ENCODE measurements at places on chromosomes 7 and 10. TPM values are rescaled to one million over a fixed set of nuclear protein-coding genes. Genes with fewer than 3 reads are reported as not detected.

The HABP2 gene
- total RNA-seq: not detected

- H3K27me3 ChIP-seq: no peaks in the 10 kb centered on the region
- H3K27ac ChIP-seq: peak overlapping the region; percentile 79
- no peaks in the 10 kb centered on the region for H3K36me3 ChIP-seq
- peaks cover 37% of the 10 kb centered on the region for H3K4me1 ChIP-seq
- no peak overlapping the region for H3K4me3 ChIP-seq
- peak; percentile 90 for DNase-seq
Observed at GRCh38 chr10:70617798-70618568, 15.4 kb upstream of the PRF1 start.

- no peak overlapping the region for H3K27ac ChIP-seq
- H3K36me3 ChIP-seq: peaks cover 22% of the 10 kb centered on the region
- no peaks in the 10 kb centered on the region for H3K27me3 ChIP-seq
- no peak overlapping the region for H3K4me3 ChIP-seq
- H3K4me1 ChIP-seq: peaks cover 12% of the 10 kb centered on the region
- DNase-seq: no peak
Observed at GRCh38 chr10:481628-482027, 207.8 kb downstream of the DIP2C start.

The ETV1 gene
- 15.9 TPM for total RNA-seq

DNA sequence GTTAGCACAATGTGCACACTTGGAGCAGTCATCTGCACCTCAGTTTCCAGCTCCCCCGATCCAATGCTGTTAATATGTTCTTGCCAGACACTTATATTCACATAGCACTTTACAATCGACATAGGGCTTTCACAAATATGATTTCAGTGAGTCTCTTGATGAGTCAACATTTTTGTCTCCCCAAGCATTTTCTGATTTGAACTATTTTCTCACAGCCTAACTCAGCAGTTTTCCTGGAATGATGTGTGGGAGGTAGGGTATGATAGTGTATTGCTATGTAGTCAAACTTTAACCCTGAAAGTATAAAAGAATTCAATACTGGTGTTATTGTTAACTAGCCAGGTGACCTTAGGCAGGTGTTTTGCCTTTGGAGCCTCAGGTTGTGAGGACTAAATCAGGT is 82.5 kb upstream of the LRGUK start:
- no peak overlapping the region for H3K27ac ChIP-seq
- peak; percentile 54 for DNase-seq
- H3K36me3 ChIP-seq: no peaks in the 10 kb centered on the region

- no peak for DNase-seq
- H3K4me1 ChIP-seq: no peaks in the 10 kb centered on the region
- no peak overlapping the region for H3K27ac ChIP-seq
Observed at GRCh38 chr7:71886046-71886445, 526.1 kb downstream of the CALN1 start.

- no peak overlapping the region for H3K4me3 ChIP-seq
- H3K27me3 ChIP-seq: no peaks in the 10 kb centered on the region
- H3K4me1 ChIP-seq: peaks cover 8% of the 10 kb centered on the region
- no peak for DNase-seq
Observed at GRCh38 chr7:137040745-137041144, 172.3 kb downstream of the CHRM2 start.

DNA sequence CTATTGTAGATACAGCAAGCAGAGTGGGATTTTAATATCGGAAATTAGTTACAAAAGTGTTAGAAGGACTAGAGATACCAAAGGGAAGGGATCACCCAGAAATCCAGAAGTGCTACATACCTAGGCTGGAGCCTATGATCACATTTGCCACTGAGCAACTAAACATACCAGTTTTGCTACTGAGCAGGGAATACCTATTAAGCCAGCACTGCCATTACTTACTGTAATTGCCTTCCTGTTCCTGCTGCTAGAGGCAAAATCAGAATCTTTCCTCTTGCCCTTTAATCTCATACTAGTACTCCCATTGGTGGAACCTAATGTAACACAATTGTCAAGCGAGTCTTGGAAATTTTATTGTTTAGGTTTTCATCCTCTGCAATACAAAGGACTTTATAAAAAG is 121.7 kb downstream of the ATRNL1 start:
- H3K27ac ChIP-seq: no peak overlapping the region
- no peak for DNase-seq
- no peaks in the 10 kb centered on the region for H3K4me1 ChIP-seq
- H3K27me3 ChIP-seq: no peaks in the 10 kb centered on the region
- no peaks in the 10 kb centered on the region for H3K36me3 ChIP-seq
- H3K4me3 ChIP-seq: no peak overlapping the region

The MYL10 gene
- not detected for total RNA-seq

DNA sequence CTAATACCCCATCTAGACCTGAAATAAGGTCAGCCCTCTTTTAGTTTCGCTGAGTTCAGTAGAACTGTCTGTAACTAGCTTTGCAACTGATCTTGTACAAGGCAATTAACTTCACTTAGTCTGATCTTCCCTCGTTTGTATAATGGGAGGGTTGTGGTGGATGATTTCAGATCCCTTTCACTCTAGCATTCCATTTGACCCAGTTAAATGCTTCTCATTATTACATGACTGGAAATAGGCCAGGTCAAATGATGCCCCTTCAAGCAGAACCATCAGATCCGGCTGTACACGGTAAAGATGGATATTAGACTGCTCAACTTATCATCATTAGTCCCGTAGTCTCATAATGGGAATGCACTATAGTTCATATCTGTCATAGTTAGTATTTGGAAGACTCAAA is 1009.0 kb downstream of the LRMDA start:
- no peak overlapping the region for H3K4me3 ChIP-seq
- H3K4me1 ChIP-seq: no peaks in the 10 kb centered on the region
- no peak for DNase-seq

- no peaks in the 10 kb centered on the region for H3K4me1 ChIP-seq
- no peak for DNase-seq
- H3K36me3 ChIP-seq: no peaks in the 10 kb centered on the region
- no peak overlapping the region for H3K4me3 ChIP-seq
Observed at GRCh38 chr7:29479301-29480200, 84.1 kb upstream of the PRR15 start.

The CALML3 gene
- not detected for total RNA-seq

- no peaks in the 10 kb centered on the region for H3K36me3 ChIP-seq
- DNase-seq: peak; percentile 89
- H3K27me3 ChIP-seq: no peaks in the 10 kb centered on the region
- H3K4me3 ChIP-seq: peak overlapping the region; percentile 0
Observed at GRCh38 chr10:35421553-35422178, 85.4 kb downstream of the CCNY start.

DNA sequence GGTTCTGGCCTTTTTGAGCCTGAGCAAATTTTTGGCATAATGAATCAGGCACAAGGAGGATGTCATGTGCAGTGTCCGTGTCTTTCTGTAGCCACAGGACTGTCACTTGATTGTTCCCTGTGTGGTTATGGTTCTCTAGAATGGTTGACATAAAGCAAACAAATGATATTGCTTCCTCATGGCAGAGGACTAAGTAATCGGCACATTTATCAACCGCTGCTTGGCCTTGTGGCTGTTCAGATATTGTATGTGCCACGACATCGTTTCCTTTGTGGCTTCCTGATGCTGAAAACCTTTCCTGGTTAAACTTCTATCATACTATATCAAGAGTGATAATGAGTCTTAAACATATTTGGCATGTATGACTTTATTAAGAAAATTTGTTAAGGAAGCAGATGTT is 598.8 kb downstream of the SUGCT start:
- no peak for DNase-seq
- no peak overlapping the region for H3K27ac ChIP-seq
- no peak overlapping the region for H3K4me3 ChIP-seq
- no peaks in the 10 kb centered on the region for H3K36me3 ChIP-seq

The ASZ1 gene
- total RNA-seq: not detected

All from osteoblast (primary cell).